Cardiac fibroblast (primary cell): ENCODE measurements at places on chromosomes 1 and 21.

- no peak for DNase-seq
Measured at GRCh38 chr1:209505044-209505443, 78.5 kb upstream of the CAMK1G start.

GRCh38 chr1:220974431-220974830 is 95.2 kb downstream of the HLX start:
- DNase-seq = no peak

DNA sequence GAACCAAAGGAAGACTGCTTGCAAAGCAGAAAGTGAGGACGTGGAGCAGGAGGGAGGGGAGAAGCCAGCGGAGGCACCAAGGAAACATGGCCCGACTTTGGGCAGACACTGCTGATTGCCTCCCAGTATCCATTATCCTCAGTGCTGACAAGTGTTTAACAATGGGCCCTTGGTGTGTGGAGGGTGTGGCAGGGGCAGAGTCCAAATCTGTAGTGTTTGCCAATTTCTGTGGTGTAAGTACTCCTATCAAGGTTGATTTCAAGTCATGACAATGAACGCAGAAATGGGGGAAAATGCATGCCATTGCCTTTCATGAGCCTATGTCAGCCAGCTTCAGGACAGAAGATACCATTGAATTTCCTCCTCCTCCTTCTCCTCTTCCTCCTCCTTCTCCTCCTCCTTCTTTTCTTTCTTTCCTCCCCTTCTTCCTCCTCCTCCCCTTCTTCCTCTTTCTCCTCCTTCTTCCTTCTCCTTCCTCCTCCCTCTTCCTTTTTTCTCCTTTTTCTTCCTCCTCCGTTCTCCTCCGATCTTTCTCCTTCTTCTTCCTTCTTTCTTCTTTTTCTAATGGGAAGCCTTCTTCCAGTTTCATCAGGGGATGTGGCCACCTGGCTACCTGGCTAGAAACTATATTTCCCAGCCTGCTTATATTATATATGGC is 10.3 kb upstream of the PHC2 start:
- DNase-seq = no peak

GRCh38 chr21:44010429-44010828 is 1.7 kb upstream of the TRAPPC10 start:
- DNase-seq = no peak

DNA sequence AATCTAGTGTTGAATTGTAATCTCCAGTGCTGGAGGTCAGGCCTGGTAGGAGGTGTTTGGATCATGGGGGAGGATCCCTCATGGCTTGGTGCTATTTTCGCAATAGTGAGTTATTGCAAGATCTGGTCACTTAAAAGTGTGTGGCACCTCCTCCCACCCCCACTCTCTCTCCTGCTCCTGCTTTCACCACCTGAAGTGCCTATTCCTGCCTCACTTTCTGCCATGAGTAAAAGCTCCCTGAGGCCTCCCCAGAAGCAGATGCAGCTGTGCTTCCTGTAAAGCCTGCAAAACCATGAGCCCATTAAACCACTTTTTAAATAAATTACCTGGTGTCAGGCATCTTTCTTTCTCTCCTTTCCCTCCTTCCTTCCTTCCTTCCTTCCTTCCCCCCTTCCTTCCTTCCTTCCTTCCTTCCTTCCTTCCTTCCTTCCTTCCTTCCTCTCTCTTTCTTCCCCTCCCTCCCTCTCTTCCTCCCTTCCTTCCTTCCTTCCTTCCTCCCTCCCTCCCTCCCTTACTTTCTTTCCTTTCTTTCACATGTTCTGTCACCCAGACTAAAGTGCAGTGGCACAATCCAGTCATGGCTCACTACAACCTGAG is 172.4 kb downstream of the C1orf21 start:
- DNase-seq = no peak

GRCh38 chr1:6401673-6402072 is 8.1 kb upstream of the ACOT7 start:
- no peak for DNase-seq

DNA sequence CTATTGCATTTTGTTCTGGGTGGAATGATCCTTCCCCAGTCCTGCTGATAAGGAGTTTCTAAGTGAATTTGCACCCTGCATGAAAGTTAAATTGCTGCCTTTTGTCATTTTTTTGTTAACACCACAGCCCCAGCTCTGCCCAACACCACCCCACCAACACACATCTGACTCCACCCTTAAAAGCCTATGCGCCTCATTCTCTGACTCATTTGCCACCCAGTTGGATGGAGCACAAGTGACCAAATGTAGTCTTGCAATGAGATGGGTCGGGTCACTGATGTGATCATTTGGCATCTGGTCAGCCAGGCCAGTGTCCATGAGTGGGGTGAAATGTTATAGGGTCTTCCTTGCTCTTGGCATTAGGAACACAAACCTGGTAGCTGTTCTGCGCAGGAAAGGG is 256.8 kb downstream of the KAZN start:
- no peak for DNase-seq

- no peak for DNase-seq
Measured at GRCh38 chr1:230117694-230118093, 50.7 kb downstream of the GALNT2 start.

GRCh38 chr1:182493063-182493462 is 43.1 kb downstream of the RGSL1 start:
- no peak for DNase-seq

GRCh38 chr1:8905582-8906191 is 27.2 kb upstream of the ENO1 start:
- DNase-seq = peak; percentile 68

GRCh38 chr21:29418813-29419212 is 120.1 kb downstream of the BACH1 start:
- no peak for DNase-seq

GRCh38 chr1:14835725-14836124 is 237.2 kb downstream of the KAZN start:
- DNase-seq = peak; percentile 42

- no peak for DNase-seq
Measured at GRCh38 chr1:203657748-203658134, 31.1 kb downstream of the ATP2B4 start.

DNA sequence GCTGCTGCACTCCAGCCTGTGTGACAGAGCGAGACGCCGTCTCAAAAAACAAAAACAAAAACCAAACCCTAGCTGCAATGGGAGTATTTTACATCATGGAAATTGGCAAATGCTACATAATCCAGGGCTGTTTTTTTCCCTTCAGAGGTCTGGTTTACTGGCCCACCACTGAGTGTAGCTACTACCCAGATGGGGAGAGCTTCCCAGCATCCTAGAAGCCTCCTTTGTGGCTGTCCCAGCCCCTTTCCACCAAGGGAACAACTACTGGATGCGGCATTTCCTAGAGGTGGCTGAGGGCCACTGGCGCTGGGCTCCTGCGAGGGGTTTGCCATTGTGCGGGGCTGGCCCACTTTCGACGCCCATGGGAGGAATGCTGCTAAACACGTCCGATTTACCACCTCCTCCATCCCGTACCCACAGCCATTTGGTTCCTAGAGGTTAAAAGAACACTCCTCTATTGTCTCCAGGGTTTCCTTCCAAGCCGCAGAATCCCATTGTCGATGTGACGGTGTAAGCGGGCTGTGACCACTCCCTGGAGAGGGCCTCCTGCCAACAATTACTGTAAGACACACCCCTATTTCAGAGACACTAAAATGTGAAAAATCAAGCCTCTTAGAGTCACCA is 55.4 kb downstream of the RUNX3 start:
- no peak for DNase-seq

GRCh38 chr1:93704052-93704451 is 22.4 kb upstream of the BCAR3 start:
- DNase-seq = no peak

- no peak for DNase-seq
Measured at GRCh38 chr1:74690364-74690696, 16.7 kb upstream of the ERICH3 start.

- peak; percentile 74 for DNase-seq
Measured at GRCh38 chr1:16111771-16112595, 38.5 kb upstream of the FAM131C start.

GRCh38 chr1:150474869-150475268 is 12.3 kb upstream of the TARS2 start:
- no peak for DNase-seq

GRCh38 chr1:17611991-17612390 is 72.5 kb downstream of the ARHGEF10L start:
- DNase-seq = no peak

- DNase-seq = no peak
Measured at GRCh38 chr1:113662101-113662500, 97.2 kb downstream of the PHTF1 start.

DNA sequence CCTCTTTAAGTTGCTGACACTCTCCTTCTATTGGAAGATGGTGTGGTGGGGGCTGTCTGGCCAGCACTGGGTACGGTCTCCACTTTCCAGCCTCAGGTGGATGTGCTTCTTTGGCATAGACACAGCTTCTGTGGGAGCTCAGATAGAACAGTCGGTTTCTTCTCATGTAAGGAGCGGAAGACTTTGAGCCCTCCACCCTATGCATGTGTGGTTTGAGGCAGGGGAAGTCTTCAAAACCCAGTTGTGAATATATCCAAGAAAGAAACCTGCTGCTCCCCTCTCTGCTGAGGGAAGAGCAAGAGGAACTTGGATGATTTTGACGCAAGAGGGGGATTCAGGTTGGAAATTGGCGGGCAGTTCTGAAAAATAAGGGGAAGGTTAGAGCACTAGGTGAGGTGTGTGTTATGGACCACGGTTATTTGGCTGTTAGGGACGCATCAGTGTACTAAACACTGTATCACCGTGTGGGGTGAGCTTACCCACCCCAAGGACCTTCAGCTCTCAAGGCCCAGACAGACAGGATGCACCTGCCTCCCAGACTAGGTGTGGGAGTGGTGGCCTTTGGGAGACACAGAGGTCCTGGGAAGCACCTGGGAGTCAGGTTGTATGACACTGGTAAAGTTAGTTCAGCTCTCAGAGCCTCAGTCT is 36.2 kb downstream of the IL6R start:
- DNase-seq = no peak

GRCh38 chr1:183234660-183235476 is 48.8 kb downstream of the LAMC2 start:
- peak; percentile 99 for DNase-seq

GRCh38 chr1:204791453-204792353 is 79.0 kb upstream of the NFASC start:
- DNase-seq = peak; percentile 65

DNA sequence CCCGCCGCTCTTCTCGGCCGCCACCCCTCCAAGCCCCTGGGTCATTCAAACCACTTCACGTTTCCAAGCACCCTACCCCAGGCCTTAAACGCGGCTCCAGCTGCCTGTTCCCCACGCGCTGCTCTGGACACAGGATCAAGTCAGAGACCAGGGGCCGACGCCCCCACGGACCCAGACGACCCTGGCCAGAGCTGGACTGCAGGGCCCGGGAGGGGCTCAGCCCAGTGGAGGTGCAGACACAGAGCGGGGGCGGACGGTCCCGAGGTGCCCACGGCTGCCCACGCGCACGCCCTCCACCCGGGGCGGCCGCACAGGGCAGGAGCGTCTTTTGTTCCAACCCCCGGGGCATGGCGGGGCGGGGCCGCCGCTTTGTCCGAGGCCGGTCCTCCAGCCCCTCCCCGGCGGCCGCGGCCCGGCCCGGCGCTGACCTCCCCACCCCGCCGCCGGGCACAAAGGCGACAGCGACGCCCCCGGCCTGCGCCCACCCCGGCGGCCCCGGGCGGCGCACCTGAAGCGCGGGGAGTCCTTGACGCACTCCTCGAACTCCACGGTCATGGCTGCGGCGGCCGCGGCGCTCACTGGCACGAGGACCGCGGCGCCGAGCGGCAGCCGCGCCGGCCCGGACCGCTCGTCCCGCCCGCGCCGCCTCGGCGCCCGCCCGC is 338 bp downstream of the ACAP3 start:
- peak; percentile 32 for DNase-seq

DNA sequence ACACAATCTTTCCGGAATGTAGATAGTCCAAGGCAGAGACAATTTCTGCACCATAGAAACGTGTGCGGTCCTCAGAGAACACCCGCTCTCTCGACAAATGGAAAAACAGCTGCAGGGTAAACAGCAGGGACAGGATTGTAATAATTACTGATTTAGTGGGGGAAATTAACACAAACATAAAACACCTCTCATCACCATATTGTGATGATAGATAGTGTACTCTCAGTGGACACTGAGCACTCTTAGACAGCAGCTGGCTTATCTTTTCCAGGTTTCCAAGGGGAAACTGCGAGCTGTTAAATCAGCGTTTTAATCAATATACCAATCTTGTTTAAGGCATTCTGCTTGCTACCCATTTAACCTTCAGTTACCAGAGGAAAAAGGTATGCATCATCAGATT is 277.1 kb downstream of the AKT3 start:
- no peak for DNase-seq

DNA sequence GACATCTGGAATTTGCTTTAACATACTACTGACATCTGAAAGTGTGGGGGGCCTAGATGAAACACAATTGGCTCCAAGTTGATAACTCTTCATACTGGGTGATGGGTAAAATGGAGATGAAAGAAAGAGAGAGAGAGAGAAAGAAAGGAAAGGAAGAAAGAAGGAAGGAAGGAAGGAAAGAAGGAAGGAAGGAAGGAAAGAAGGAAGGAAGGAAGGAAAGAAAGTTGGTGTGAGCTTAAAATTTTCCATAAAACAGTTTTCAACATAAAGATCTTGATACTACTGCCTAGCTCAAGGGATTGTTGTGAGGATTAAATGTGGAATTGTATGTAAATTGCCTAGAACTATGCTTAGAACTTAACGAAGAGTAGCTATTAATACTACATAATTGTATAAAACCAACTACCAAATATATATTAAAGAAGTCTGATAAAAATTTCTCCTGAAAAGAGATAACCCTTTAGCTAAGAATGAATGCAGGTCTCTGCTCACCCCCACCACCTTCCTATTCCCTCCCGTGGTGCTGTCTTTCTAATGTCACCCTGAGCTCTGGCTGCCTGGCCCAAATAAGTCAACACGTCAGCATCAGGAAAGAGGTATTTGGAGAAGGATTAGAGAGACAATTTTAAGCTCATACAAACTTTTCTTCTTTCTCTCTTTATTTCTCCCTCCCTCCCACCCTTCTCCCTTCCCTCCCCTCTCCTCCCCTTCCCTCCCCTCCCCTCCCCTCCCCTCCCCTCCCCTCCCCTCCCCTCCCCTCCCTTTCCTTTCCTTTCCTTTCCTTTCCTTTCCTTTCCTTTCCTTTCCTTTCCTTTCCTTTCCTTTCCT is 89.3 kb upstream of the SGIP1 start:
- DNase-seq = no peak

- peak; percentile 27 for DNase-seq
Measured at GRCh38 chr1:174023440-174023839, 1.3 kb upstream of the RC3H1 start.

GRCh38 chr1:35269201-35269988 is 886 bp downstream of the ZMYM4 start:
- DNase-seq = peak; percentile 30
